Activated naive CD8-positive, alpha-beta T cell treated with anti-CD3 and anti-CD28 coated beads for 36 hours (primary cell): ENCODE measurements at places on chromosomes 16 and 17. TPM values are rescaled to one million over a fixed set of nuclear protein-coding genes. Genes with fewer than 3 reads are reported as not detected.

Gene CBFA2T3
- total RNA-seq, result 0.28 TPM

Gene MYO15B
- 18.9 TPM for total RNA-seq

Gene OR3A3
- total RNA-seq, result not detected

Gene ABCA10
- total RNA-seq, result 0.12 TPM

GRCh38 chr17:67378454-67379250 lies 1.6 kb downstream of the PITPNC1 start:
- peaks cover 36% of the 10 kb centered on the region for H3K36me3 ChIP-seq
- H3K27ac ChIP-seq, result peak overlapping the region; percentile 96
- H3K4me3 ChIP-seq, result peak overlapping the region; percentile 81
- H3K27me3 ChIP-seq, result no peaks in the 10 kb centered on the region
- DNase-seq, result peak; percentile 87

GRCh38 chr16:86120201-86121192 lies 221.5 kb downstream of the IRF8 start:
- no peak overlapping the region for H3K27ac ChIP-seq
- H3K27me3 ChIP-seq, result peaks cover 34% of the 10 kb centered on the region
- H3K4me3 ChIP-seq, result no peak overlapping the region
- DNase-seq, result no peak

DNA sequence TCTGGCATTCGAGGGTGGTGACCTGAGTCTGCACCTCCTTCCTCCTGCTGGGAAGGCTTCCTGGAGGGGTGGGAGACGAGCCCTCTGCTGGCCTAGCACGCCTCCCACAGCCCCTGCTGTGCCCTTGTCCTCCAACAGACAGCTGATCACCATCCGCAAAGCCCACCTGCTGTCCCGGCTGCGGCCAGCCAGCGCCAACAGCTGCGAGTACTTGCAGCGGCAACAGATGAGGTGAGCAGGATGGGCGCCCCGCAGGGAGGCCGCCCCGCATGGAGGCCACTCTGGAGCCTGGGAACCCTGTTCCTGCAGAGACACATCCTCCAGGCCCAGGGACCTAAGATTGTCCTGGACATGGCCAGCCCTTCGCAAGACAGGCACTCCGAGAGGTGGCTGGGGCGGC lies 21.6 kb downstream of the UBALD1 start:
- no peak for DNase-seq
- no peaks in the 10 kb centered on the region for H3K27me3 ChIP-seq

DNA sequence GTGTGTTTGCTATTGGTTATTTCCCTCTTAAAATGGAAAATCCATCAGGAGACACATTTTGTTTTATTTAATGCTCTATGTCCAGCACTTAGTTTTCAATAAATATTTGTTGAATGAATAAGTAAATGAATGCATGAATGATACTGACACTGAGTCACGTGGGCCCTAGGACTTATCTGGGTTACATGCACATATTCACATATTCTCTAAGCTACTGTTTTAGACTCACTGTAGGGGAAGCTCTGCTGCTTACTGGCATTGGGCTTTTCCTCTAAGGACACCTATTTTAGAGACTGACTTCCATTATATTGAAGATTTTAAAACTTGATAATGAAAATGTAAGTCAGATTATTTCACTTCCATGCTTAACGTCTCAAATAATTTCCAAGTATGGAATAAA lies 327.2 kb downstream of the UTP18 start:
- no peaks in the 10 kb centered on the region for H3K4me1 ChIP-seq
- H3K27me3 ChIP-seq, result peaks cover 10% of the 10 kb centered on the region
- no peak overlapping the region for H3K27ac ChIP-seq
- DNase-seq, result no peak
- no peak overlapping the region for H3K4me3 ChIP-seq

- no peak for DNase-seq
- peaks cover 43% of the 10 kb centered on the region for H3K4me1 ChIP-seq
- H3K36me3 ChIP-seq, result peaks cover 23% of the 10 kb centered on the region
- H3K27me3 ChIP-seq, result no peaks in the 10 kb centered on the region
Observed at GRCh38 chr17:43175213-43176118, 4.5 kb downstream of the NBR1 start.

DNA sequence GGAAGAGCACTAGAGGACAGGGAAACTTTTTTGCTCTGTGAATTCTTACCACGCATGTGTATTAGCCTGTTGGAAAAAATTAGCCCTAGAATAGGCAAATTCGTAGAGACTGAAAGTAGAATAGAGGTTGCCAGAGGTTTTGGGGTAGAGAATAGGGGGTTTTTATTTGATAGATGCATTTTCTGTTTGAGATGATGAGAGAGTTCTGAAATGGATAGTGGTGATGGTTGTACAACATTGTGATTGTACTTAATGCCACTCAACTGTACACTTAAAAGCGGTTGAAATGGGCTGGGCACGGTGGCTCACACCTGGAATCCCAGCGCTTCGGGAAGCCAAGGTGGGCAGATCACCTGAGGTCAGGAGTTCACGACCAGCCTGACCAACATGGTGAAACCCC lies 8.0 kb upstream of the DOC2B start:
- peaks cover 15% of the 10 kb centered on the region for H3K27me3 ChIP-seq
- H3K4me3 ChIP-seq, result no peak overlapping the region
- H3K36me3 ChIP-seq, result no peaks in the 10 kb centered on the region

DNA sequence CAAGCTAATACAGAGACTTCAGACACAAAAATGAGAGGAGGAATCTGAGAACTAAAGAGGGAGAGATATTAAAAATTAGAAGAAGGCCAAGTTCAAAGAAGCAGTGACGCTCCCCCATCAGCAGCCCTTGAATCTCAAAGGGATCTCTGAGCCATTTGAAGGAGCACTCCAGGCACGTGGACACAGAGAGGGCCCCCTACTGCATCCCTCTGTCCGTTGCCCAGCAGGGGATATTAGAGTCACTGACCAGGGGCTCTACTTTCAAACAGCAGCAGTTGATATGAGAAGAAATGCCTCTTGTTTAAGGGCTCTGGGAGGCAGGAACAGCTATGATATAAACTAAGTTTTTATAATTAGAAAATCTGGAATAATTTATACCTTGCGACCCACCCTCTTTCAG lies 479.0 kb upstream of the SALL1 start:
- no peak for DNase-seq
- no peaks in the 10 kb centered on the region for H3K27me3 ChIP-seq
- H3K4me1 ChIP-seq, result no peaks in the 10 kb centered on the region
- no peak overlapping the region for H3K4me3 ChIP-seq
- H3K36me3 ChIP-seq, result no peaks in the 10 kb centered on the region

DNA sequence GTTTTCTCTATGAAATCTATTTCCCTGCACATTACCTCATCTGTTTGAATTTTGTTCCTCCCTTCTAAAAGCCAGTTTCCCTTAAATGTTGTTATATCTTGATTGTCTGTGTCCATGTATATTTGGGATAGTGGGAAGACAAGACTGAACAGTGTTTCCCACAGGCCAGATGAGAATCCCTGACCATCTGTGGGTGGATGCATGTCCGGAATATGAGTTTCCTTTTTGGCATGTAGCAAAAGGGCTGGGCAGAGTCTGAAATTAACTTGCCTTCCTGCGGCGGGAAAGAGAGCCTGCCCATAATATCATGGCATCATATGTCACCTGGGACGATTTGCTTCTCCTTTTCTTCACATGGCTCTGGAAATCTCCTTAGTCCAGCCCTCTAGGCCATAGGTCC lies 385.8 kb upstream of the MAF start:
- H3K4me3 ChIP-seq, result no peak overlapping the region
- H3K27me3 ChIP-seq, result no peaks in the 10 kb centered on the region
- H3K27ac ChIP-seq, result no peak overlapping the region
- no peaks in the 10 kb centered on the region for H3K36me3 ChIP-seq
- no peaks in the 10 kb centered on the region for H3K4me1 ChIP-seq
- DNase-seq, result no peak

DNA sequence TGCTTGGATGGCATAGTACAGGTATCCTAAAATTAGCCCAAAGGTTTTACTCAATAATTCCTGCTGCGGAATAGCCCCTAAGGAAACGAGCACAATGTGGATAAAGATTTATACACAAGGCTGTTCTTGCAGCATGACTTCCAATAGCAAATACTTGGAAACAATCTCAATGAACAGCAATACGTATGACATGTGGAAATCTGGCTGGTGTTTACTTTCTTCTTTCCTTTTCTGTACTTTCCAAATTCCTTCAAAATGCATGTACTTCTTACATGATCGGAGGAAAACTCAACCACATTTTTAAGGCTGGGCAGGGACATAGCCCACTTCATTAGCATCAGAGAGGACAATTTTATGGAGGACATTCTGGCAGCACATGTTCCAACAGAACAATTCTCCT lies 86.6 kb downstream of the C16orf95 start:
- H3K4me1 ChIP-seq, result no peaks in the 10 kb centered on the region
- no peak overlapping the region for H3K4me3 ChIP-seq
- H3K36me3 ChIP-seq, result no peaks in the 10 kb centered on the region
- H3K27me3 ChIP-seq, result peaks cover 13% of the 10 kb centered on the region
- no peak for DNase-seq

Gene OR4D1
- 0.14 TPM for total RNA-seq

- H3K4me1 ChIP-seq, result peaks cover 3% of the 10 kb centered on the region
- no peak overlapping the region for H3K27ac ChIP-seq
- H3K4me3 ChIP-seq, result no peak overlapping the region
- H3K36me3 ChIP-seq, result peaks cover 41% of the 10 kb centered on the region
- H3K27me3 ChIP-seq, result no peaks in the 10 kb centered on the region
Observed at GRCh38 chr17:35841505-35841904, 27.2 kb downstream of the HEATR9 start.

- H3K27me3 ChIP-seq, result no peaks in the 10 kb centered on the region
- H3K27ac ChIP-seq, result no peak overlapping the region
- H3K36me3 ChIP-seq, result no peaks in the 10 kb centered on the region
- H3K4me1 ChIP-seq, result no peaks in the 10 kb centered on the region
- no peak for DNase-seq
Observed at GRCh38 chr17:71664861-71665260, 456.0 kb upstream of the SOX9 start.

Gene GRAPL
- 3.1 TPM for total RNA-seq

Gene CCL16
- total RNA-seq, result not detected

DNA sequence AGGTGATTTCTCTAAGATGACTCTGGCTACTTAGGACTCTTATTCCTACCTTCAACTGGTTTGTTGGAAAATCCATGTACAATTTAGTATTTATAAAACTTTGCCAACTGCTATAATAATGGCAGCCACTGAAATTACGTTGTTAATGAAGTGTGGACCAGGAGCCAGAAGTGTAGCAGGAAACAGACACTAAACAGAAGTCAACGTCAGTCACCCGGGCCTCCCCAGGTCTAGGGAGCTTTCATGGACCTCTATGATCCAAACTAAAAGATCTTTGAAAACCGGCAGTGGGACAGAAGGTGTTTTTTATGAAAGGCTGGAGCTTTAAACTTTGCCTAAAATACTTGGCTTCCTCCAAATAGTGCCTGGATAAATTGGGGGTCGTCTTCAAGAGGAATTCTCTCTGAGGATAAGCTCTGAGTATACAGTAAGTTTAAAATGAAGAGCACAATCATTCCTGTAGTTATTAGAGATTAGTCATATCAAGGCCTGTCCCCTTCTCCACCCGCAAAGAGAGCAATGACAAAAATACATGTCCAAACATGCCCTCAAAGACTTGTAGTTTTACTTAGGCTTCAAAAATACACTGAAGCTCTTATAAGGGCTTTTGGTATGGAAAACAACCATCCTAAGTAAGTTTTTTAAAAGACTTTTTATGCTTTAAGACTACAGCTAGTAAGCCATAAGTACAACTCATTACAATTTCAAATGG lies 34.6 kb downstream of the DCUN1D3 start:
- no peak for DNase-seq
- H3K4me3 ChIP-seq, result no peak overlapping the region
- no peaks in the 10 kb centered on the region for H3K27me3 ChIP-seq
- H3K36me3 ChIP-seq, result peaks cover 9% of the 10 kb centered on the region
- H3K4me1 ChIP-seq, result peaks cover 22% of the 10 kb centered on the region
- H3K27ac ChIP-seq, result no peak overlapping the region

Gene RFNG
- total RNA-seq, result 13.9 TPM

GRCh38 chr16:85447693-85448313 lies 165.3 kb upstream of the GSE1 start:
- no peak overlapping the region for H3K27ac ChIP-seq

DNA sequence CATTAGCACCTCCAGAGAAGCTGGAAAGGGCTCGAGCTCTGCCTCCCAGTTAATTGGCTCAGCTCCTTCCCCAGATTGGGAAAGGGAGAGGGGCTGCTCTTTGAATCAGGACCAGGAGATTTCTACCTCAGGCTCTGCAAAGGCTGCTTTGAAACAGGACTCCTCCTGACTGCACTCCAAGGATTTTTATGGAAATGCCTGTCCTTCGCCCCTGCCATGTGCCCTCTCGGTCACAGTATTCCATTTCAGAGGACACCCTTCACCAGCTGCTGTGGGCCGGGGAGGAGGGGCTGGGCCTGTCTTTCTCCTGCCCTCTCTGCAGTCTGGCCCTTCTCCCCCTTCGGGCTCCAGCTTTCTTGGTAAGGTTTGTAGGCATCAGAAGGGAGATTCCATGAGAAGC lies 13.6 kb downstream of the MRM1 start:
- H3K27me3 ChIP-seq, result no peaks in the 10 kb centered on the region
- H3K27ac ChIP-seq, result no peak overlapping the region
- no peak for DNase-seq
- no peak overlapping the region for H3K4me3 ChIP-seq

DNA sequence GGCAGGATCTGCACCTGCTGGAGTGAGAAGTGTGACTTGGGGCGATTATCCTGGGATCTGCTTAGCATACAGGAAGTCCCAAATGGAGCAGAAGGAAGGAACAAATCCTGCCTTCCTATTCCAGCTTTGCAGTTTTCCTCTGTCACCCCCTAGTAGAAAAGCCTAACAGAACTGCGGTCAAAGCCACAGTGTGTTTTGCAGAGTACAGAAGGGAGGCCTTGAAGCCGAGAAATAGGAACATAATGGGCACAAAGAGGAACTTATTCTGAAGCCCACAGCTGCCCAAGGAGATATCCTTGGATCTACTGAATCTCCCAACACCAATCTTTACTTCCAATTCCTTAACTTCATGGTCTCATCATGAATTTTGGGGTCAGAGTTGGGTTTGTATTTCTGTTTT lies 8.5 kb downstream of the KRTAP1-5 start:
- no peak overlapping the region for H3K27ac ChIP-seq
- no peak for DNase-seq
- H3K4me3 ChIP-seq, result no peak overlapping the region
- H3K36me3 ChIP-seq, result no peaks in the 10 kb centered on the region
- H3K27me3 ChIP-seq, result peaks cover 5% of the 10 kb centered on the region

Gene SHISA6
- total RNA-seq, result not detected

Gene LRRC37A
- 1.5 TPM for total RNA-seq

Gene CCL3
- 52.7 TPM for total RNA-seq

- H3K4me1 ChIP-seq, result no peaks in the 10 kb centered on the region
- no peak overlapping the region for H3K27ac ChIP-seq
- no peak overlapping the region for H3K4me3 ChIP-seq
- no peak for DNase-seq
- no peaks in the 10 kb centered on the region for H3K27me3 ChIP-seq
Observed at GRCh38 chr17:65072660-65073071, 16.1 kb upstream of the GNA13 start.

DNA sequence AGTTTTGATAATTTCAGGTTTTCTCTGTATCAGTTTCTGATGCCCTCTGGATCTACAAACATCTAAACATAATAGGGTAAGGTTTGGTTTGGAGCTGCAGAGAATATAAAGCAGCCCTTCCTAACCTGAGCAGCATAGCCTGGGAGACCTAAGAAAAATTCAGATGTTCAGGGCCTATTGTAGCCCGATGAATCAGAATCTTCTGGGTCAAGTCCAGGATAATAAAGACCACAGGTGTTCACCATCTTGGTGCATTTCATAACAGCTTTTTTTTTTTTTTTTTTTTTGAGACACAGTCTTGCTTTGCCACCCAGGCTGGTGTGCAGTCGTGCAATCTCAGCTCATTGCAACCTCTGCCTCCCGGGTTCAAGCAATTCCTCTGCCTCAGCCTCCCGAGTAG lies 19.7 kb upstream of the ARHGAP17 start:
- peaks cover 3% of the 10 kb centered on the region for H3K36me3 ChIP-seq
- H3K4me3 ChIP-seq, result no peak overlapping the region
- H3K27ac ChIP-seq, result no peak overlapping the region
